ENCODE measurements at places on chromosomes 13 and 19.

- DNase-seq = no peak
These were observed 41.4 kb upstream of the IGSF23 start for GRCh38 chr19:44571830-44572580.

- no peak for DNase-seq
These were observed 366.9 kb downstream of the KLF12 start for GRCh38 chr13:73767191-73767741.

- DNase-seq = no peak
These were observed 941 bp upstream of the SIAH3 start for GRCh38 chr13:45852494-45852893.

- no peak for DNase-seq
These were observed 227.8 kb upstream of the MIR17HG start for GRCh38 chr13:91119643-91120042.

DNA sequence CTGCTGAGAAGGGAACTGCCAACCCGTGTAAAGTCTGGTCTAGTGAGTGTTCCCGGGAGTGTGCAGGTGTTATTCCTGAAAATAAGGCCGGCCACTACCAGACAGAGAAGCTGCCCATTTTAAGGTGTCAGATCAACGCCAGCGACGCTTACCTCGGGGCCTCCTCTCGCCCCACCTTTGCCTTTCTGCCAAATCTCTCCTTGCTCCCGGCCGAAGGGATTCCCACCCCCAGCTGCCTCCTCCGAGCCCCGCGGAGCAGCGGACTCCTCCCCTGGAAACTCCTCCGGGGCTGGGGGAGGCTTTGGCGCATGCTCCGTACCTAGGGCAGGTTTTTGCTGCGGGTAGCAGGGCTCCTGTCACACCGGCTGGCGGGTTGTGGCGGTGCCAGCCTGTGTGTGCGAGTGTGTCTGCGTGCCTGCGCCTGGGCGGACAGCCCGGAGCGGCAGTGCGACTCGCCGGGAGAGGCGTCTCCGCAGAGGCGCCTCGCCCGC lies at the start of gene HS6ST3:
TSS of gene HS6ST3 (plus strand) at position 359 of the 491 bp plus-strand sequence.
- DNase-seq = no peak

- DNase-seq = no peak
These were observed 42.0 kb upstream of the TDRD3 start for GRCh38 chr13:60355056-60355455.

DNA sequence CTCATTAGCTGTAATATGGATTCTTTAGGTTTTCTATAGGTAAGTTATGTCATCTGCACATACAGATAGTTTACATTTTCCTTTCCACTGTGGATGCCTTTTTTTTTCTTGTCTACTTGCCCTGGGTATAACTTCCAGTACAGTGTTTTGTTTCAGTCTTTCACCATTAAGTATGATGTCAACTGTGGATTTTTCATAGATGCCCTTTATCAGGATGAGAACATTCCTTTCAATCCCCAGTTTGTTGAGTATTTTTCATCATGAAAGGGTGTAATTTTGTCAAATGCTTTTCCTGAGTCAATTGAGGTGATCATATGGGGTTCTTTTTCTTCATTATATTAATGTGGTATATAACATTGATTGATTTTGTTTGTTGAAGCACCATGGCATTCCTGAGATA lies 43.6 kb upstream of the SACS start:
- no peak for DNase-seq

- DNase-seq = no peak
These were observed 434.3 kb downstream of the EFNB2 start for GRCh38 chr13:106101201-106101600.

DNA sequence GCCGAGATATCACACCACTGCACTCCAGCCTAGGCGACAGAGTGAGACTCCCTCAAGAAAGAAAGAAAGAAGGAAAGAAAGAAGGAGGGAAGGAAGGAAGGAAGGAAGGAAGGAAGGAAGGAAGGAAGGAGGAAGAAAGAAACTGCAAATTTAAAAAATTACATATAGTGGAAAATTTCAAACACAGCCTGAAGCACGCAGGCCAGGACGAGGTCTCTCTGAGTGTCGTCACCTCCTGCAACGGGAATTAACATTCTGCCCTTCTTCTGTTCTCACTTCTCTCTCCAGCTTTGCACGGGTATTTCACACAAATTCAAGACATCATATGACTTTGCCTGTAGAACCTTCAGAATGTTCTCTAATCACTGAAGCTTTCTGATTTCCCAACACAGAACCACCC lies 108.2 kb downstream of the GNG7 start:
- no peak for DNase-seq

DNA sequence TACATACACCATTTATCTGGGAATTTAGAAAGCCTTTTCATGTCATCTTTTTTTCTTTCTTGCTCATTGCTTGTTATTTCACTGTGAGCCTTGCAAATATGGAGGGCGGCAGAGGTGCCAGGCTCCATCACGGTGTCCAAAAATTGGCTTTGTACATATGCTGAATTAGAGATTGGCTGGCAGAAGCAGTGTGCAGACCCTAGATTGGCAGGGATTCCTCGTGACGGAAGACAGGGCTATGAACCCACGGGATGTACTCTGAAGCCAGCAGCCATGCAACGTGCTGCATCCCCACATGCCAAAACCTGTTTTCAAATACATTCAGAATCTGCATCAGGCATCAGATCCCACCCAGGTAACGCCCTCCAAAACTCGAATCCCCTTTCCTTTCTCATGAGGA lies 142.8 kb downstream of the ZIC5 start:
- DNase-seq = no peak

DNA sequence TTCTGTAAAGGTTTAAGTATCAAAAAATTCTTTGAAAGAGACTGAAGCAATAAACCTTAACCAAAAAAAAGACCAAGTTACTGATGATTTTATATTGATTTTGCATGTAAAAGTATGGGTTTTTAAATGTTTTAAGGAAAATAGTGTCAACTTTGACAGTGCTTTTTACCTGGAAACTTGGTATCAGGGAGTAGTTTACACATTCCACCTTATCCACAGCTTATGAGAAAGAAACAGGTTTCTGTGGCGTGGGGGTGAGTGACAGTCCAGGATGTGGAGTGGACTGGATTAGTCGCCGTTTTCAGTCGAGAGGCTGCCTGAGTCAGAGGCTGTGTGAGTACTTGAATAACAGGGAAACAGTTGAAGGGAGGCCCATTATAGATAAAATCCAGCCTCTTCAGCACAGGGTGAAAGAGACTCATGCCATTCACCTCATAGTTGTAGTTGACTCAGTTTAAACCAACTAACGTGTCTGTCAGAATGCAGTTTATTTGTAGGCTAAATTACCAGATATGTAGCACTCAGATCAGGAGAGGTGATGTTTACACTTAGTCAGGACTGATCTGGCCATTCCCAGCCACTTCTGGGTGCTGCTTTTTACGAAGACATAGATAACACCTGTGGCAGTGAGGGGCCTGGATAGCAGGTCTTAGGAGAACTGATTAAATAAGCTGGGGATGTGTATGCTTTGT lies 595 bp upstream of the GPR183 start:
- DNase-seq = no peak

DNA sequence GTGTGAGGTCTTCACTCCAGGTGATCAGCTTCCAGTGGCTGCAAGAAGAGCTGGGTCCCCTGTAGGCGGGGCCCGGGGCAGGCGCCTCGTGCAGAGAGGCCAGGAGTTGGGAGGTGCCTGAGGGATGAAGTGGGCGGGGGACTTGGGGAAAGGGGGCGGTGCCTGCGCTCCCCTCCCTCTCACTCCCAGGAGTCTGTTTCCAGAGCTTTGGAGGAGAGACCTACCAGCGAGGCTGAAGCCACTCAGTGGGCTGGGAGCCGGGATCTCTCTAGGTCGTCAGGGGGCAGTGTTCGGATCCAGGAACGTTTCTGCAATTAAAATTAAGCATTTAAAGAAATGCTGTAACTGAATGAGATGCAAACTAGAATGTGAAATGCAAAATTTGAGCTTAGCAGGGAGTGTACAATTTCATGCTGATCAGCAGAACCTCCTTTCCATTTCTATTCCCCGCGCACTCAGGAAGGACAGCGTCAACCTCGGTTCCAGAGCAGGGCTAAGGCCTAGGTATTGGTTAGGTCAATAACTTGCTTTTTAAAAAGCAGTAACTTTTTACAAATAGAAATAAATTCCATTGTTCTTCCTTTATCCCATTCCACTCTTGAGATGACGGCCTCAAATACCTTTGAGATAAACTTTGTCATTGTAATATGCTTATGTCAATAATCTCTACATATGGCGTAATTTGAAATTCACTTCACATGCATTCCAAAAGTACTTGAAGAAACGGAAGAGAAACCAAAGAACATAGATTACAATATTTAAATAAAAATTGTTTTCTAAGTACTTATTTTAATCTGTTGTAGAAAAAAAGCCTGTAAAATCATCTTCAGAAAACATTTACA lies 11.6 kb downstream of the ZNF160 start:
- DNase-seq = no peak

DNA sequence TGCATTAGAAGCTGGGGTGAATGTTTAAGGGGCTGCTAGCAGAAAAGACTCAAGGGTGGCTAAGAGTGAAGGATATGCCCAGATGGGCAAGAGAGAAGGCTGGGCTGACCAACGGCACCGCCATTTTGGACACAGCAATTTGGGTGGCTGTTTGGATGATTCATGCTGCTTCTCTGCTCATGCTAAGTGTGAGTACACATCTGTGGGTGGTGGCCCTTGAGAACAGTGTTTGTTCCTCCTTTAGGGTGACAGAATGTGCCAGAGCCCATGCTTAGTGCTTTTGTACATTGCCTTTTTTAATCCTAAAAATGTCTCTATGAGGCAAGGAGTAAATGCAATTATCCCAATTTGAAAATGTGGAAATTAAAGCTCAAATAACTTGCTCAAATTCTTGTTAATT lies 9.8 kb downstream of the CBY2 start:
- DNase-seq = no peak

- DNase-seq = no peak
These were observed 47.9 kb downstream of the COL4A1 start for GRCh38 chr13:110258876-110259631.

DNA sequence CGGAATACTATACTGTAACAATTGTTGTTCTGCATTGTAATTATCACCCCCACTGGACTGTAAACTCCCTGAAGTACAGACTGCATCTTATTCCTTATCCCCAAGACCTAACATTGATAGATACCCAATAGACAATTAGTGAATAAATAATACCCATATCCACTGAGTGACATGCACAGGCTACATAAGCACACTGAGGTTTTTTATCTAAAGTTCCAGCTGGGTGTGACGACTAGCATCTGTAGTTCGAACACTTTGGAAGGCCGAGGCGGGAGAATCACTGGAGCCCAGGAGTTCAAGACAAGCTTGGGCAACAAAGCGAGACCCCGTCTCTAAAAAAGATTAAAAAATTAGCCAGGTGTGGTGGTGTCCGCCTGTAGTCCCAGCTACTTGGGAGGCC lies 2.5 kb downstream of the KPNA3 start:
- DNase-seq = no peak

DNA sequence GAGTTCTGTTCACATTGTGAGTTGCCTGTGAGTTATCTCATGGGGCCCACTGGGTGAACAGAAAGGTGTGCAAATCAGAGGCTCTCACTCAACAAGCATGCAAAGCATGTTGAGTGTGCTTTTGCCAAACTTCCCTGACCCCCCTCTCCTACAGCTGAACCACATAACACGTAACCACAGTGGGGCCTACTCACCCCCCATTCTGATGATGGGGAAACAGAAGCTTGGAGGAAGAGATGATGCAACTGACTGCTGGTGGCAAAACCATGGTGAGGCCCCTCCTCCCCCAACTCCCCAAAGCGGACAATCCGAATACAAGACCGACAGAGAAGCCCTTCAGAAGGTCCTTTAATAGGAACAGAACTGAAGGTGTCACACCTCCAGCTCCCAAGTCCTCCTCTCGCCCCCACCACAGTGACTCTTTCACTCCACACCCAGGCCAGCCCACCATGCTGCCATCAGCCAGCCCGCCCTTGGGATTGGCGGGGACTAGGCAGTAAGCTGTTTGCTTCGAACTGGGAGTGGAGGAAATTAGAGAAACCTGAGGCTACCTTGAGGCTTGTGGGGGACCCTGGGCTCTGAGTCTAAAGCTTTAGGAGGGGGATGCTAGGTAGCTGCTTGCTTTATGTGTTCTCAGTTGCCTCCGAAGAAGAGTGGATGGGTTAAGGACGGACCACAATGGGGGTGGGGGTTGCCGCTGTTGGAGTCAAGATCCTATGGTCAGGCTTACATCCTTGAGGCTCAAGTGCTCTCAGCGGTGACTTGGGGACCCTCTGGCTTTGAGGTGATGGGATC lies 3.8 kb downstream of the ZNF784 start:
- DNase-seq = no peak

GRCh38 chr13:48400850-48401291 lies 12.0 kb downstream of the LPAR6 start:
- no peak for DNase-seq

DNA sequence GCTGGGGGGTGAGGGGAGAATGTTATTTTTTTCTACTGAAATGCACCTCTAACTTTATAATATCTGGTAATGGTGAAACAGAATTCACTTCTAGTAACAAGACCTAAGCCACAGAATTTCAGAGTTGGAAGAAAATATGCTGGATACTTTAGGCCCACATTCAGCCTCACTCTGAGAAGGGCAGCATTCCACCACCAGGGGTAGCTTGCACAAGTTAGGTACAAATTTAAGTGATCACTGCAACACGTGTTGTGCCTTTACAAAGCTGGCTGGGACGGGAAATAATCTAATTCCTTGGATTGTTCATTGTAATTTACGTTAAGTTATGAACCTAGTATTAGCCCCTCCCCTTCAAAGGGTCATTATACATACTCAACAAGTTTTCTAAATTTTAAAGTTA lies 192.3 kb downstream of the RGCC start:
- DNase-seq = no peak

GRCh38 chr19:24059563-24060295 lies 27.3 kb upstream of the ZNF254 start:
- DNase-seq = no peak

DNA sequence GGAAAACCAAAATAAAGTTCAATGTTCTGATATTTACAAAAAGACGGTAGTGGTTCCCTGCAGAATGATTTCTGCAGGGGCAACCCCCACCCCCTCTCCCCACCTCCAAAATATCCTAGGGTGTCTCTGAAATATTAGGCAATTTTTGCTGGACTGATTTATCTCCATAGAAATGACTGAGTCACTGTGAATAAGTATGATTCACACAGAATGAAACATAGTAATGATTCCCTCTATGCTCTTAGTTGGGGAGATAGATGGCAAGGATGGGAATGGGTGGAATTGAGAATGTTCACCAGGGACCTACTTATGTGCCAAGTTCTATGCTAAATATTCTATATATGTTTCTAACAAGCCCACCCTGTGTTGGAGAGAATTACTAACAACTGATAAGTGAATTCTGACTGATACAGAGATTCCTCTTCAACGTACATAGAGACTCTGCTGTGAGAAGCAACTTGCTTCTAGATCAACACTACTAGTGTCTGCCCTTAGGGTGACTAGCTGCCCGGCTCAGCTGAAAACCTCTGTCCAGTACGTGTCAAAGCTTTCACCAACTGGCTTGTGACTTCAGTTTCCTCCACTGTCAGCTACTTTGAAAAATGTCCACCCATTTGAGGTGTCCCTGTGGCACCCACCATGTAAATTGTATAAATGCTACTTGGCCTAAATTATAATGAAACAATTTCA lies 38.4 kb upstream of the RAP2A start:
- no peak for DNase-seq

- DNase-seq = no peak
These were observed 1.1 kb upstream of the IFI30 start for GRCh38 chr19:18172331-18173053.

- DNase-seq = no peak
These were observed 8.8 kb downstream of the KLK8 start for GRCh38 chr19:50992666-50993035.

All from stimulated activated CD4-positive, alpha-beta T cell treated with anti-CD3 and anti-CD28 coated beads, Interleukin-1b, Interleukin-23, amount 100 ng/mL, for 1 hour (primary cell).